ENCODE measurements at places on chromosomes 1 and 21.

DNA sequence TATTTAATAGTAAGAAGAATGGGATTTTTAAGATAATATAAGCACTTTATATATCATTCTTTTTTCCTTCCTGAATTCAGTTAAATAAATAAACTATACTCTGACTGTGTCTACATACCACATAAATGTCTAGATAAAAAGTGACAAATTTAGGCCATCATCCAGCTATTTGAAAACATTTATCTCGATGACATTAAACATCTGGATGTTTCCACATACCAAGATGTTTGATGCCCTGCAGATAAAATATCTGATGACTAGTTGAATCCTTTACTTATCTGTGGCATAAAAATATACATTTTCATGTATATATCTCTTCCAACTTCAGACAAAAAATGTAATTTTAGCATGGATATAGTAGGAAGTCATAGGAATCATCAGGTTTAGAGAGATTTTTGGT lies 348.3 kb downstream of the DPYD start:
- DNase-seq, result no peak

DNA sequence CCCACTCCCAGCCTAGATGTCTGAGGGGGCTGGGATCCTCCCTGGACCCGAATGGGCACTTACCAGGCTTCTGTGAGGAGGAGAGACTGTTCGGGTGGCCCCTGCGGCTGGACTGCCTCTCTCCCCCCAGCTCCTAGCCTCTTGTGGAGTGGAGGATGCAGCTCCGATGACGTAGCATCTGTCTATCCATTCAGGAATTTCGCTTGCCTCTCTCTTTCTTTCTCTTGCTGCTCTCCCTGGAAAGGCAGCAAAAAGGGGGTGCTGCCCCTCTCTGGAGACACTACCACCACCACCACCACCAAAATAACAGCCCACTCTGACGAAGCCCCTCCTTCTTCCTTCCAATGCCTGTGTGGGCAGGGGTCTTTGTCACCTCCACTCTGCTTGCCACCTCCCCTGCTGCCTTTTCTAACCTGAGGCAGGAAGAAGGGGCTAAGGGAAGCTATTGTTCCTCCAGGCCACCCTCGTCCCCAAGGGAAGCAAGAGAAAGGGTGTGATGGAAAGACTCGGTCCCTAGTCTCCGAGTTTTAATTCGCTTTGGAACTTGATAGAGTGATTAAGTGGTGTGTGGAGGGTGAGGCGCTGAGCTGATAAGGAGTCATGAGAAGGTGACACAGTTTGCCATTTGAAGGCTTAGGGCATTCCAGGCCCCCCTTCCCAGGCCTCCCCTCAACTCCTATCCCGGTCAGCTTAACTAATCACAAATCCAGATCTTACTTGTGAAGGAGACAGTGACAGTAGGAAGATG lies 60.5 kb downstream of the RHBG start:
- DNase-seq, result peak; percentile 47

- DNase-seq, result peak; percentile 61
Measured at GRCh38 chr1:117928881-117929342, 509 bp downstream of the GDAP2 start.

GRCh38 chr1:182604175-182605164 lies at the start of gene RGS16:
TSS of gene RGS16 (minus strand) at chr1:182604389. CDS start at chr1:182604259, 130 bp downstream.
- peak; percentile 96 for DNase-seq

- no peak for DNase-seq
Measured at GRCh38 chr1:164928232-164928812, 369.3 kb downstream of the PBX1 start.

DNA sequence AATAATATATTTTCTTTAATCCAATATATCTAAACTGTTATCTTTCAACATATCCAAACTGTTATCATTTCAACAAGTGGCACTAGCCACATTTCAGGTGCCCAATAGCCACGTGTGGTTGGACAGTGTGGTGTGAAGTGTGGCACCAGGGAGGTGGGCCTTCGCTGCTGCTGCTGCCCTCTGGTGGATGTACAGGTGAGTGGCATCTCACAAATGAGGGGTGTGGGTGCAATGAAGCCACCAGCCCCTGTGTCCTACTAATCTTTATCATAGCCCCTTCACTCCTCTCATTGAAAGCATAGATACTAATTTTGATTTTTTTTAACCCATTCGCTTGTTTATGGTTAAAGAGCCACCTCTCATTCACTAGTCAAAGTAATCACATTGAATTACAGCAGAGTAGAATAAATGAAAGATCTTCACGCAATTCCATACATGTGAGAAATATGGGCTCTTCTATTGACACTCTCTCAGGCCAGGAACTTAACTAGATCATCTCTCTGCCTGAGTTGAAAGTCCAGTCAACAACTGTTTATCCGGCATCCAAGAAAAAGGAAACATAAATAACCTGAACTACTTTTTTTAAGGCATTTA lies 499.2 kb downstream of the OMA1 start:
- no peak for DNase-seq

- peak; percentile 91 for DNase-seq
Measured at GRCh38 chr1:227542153-227543120, 20.9 kb upstream of the ZNF678 start.

GRCh38 chr1:182939413-182939812 lies 13.6 kb downstream of the SHCBP1L start:
- no peak for DNase-seq

DNA sequence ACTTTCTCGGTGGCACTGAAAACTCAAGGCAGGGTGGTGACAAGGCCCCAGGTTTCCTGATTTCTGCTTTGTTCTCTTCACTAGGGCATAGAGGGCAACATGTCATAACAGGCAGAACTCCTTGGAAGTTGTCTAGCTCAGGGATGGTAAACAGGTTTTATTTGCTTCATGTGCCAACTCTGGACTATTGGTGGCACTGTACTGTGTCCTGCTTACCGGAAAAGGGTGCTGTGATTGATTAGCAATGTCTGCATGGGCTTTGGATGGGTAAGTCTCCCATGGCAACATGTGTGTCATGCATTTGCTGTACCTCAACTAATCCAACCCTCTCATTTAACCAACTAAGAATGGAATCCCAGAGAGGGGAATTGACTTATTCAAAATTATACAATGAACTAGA lies 70.7 kb upstream of the USP24 start:
- DNase-seq, result no peak

- DNase-seq, result no peak
Measured at GRCh38 chr1:19091196-19091953, 118.7 kb downstream of the UBR4 start.

- no peak for DNase-seq
Measured at GRCh38 chr1:24547195-24547594, 8.7 kb upstream of the NCMAP start.

Measured in H9 (cell line).